ENCODE measurements at places on chromosomes 4 and X.

DNA sequence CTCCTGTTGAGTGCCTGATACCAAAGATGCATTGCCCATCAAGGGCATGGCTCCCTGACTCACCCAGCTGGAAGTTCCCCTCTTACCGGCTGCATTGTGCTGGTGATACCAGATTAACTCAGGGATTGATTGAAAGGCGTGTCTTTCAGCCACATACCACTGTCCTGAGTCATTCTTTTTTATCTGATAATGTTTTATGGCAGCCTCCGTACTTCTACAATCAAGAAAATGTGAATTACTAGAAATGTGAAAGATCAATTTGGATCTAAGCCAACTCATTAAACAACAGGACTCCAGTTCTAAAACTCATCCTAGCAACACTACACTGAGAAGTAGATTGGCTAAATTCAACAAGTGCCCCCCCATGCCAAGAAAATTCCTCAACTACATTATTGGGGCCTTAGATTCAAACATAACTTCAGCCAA is 40.0 kb downstream of the TXK start:
- DNase-seq, result peak; percentile 86

DNA sequence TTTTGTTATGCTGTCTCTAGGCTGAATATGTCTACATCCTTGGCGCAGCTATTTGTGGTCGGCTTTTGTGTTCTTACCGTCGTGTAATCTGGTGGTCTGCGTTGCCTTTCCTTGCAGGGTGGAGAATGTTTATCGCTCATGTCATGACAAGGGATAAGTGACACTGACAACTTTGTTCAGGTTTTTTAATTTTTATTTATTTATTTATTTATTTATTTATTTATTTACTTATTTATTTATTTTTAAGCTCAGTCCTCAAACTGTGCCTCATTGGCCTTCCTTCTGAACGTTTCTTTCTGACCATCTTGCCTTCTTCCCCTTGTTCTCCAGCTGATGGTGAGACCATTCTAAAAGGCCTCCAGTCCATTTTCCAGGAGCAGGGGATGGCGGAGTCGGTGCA is 26.4 kb downstream of the SMS start:
- no peak for DNase-seq

- DNase-seq, result peak; percentile 69
These were observed 8.3 kb upstream of the MAP7D3 start for GRCh38 chrX:136259543-136259942.

GRCh38 chrX:13387666-13388494 is 68.0 kb upstream of the ATXN3L start:
- peak; percentile 56 for DNase-seq

GRCh38 chr4:56649445-56650261 is 31.4 kb downstream of the HOPX start:
- DNase-seq, result no peak

- peak; percentile 35 for DNase-seq
These were observed 185.5 kb downstream of the RAB28 start for GRCh38 chr4:13298655-13299054.

DNA sequence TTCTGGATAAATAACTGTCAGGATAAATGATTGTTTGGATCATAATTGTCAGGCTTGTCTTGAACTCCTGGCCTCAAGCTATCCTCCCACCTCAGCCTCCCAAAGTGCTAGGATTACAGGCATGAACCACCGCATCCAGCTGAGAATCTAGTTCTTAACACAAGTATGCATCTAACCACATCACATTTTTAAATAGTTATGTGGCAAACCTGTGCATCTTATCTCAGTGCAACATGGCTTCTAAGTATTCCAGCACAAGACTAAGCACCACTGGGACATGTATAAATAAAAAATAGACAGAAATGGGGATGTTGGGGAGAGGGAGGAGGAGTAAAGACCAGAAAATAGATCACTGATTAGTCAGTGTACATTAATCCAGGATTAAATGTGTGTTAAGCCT is 74.7 kb upstream of the TBL1X start:
- DNase-seq, result no peak

GRCh38 chr4:174036111-174036510 is 247.4 kb downstream of the FBXO8 start:
- DNase-seq, result no peak

All from kidney tubule cell (primary cell).